Frontal cortex (tissue), 4 donors: ENCODE measurements at places on chromosomes 1 and 21. TPM values are rescaled to one million over a fixed set of nuclear protein-coding genes. Genes with fewer than 3 reads are reported as not detected.

The C1orf115 gene
- total RNA-seq, result 60.7 TPM

The COPA gene
- total RNA-seq, result 161 TPM

The CAPN8 gene
- not detected for total RNA-seq

The RGSL1 gene
- 0.82 TPM for total RNA-seq

The TP73 gene
- total RNA-seq, result 0.41 TPM

The TMOD4 gene
- total RNA-seq, result not detected

The INAVA gene
- 0.82 TPM for total RNA-seq

The C1orf87 gene
- total RNA-seq, result not detected

The KRTAP23-1 gene
- total RNA-seq, result not detected

The CDK18 gene
- 0.82 TPM for total RNA-seq

The PADI2 gene
- 0.41 TPM for total RNA-seq

The C1orf53 gene
- total RNA-seq, result 2.4 TPM
